ENCODE measurements at places on chromosomes 4 and X.

GRCh38 chrX:45479196-45479834, 278.6 kb upstream of the DIPK2B start:
- no peak for DNase-seq

- DNase-seq, result no peak
Observed at GRCh38 chrX:133726211-133726630, 259.2 kb downstream of the GPC3 start.

GRCh38 chr4:8015512-8015911, 75.9 kb upstream of the AFAP1 start:
- DNase-seq, result no peak

- no peak for DNase-seq
Observed at GRCh38 chr4:24808955-24809354, 13.6 kb downstream of the SOD3 start.

DNA sequence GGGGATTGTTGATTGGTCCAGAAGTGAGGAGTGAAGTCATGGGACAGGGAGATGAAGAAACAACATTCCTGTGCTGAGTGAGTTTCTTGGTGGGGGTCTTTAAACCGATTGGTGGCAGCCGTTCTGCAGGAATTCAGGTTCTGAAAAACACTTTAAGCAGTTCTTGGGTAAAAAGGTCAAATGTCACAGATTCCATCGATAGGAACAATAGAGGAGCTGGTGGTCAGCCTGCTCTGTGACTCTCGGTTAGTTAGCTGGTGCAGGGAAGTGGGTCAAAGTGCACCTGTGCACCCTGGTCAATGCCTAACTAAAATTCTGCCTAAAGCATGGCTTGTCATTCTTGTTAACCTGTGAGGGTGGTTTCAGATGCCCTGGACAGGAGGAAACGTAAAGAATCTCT, 34.6 kb upstream of the MGST2 start:
- peak; percentile 64 for DNase-seq
